Stimulated activated CD4-positive, alpha-beta T cell treated with anti-CD3 and anti-CD28 coated beads, Interleukin-12 subunit alpha, Interleukin-12 subunit beta, amount 100 ng/mL, for 48 hours (primary cell): ENCODE measurements at places on chromosomes 1 and 21.
A peak's percentile ranks its signal among the peaks of the same experiment; 100 is the strongest.

DNA sequence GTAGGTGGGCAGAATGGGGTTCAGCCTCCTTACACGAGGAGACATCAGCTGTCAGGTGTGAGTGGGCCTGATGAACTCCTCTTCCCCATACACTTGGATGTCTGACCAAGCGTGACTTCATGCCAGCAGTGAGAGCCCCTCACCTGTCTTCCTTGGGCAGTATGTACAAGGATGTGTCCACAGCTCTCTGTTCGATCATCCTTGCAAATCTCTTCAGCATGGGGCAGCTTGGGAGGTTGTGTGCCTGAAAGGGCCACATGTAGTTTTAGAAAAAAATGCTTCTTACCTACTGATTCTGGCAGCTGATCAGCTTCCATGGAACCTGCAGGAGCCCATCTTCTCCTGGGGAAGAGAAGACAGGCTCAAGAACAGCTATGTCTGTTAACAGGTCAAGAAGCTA lies 18.0 kb downstream of the ACP6 start:
- DNase-seq: no peak

DNA sequence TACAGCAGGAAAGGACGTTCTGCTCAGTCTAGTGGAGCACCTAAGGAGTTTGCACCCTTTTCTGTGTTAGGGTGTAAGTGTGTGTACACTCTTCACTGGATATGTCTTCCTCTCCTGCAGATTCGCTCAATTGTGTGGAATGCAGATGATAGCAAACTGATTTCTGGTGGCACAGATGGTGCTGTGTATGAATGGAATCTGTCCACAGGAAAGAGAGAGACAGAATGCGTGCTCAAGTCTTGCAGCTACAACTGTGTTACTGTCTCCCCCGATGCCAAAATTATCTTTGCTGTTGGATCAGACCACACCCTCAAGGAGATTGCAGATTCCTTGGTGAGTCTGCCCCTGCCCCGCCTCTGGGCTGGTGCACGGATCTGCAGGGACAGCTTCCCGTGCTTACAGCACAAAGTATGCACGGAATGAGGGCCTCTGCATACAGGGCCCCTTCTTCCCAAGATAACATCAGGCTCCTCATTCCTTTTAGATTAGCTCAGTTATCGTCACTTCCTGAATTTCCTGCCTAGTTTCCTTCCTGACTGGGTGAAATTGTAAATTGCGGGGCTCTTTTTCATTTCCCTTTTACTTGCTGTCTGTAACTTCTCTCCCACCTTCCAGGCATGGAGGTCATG lies 34.6 kb downstream of the CFAP57 start:
- no peak for DNase-seq

DNA sequence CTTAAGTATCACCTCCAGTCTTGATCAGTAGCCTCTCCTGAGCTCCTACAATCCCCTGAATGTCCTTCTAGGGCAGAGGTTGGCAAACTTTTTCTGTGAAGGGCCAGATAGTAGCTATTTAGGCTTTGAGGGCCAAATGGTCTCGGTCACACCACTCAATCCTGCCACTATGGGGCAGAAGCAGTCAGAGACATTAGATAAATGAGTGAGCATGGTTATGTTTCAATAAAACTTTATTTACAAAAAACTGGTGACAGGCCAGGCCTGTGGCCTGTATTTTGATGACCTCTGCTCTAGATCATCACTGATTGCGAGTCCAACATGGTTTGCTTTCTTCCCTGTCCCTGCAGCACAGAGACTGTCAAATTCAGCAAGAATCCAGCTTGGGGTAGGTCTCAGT lies 36.3 kb downstream of the LRP8 start:
- no peak for DNase-seq

GRCh38 chr1:88973520-88974137 lies 18.8 kb downstream of the KYAT3 start:
- no peak for DNase-seq

DNA sequence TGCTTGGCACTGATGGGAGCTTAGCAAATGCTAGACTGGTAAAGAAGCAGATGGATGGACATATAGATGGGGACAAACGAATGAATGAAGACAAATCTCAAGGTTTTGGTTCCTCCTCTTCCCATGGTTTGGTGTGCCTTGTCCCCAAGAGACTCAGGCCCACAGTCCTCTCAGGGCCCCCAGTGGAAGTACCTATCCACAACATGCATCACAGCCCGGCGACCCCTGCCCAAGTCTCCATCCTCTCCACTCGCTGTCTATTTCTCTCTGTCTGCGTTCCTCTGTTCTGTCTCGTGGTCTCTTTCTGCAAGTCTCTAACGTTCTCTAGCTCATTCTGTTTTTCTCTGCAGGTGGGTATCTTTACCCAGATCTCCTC lies 85.8 kb downstream of the GLIS1 start:
- DNase-seq: no peak

DNA sequence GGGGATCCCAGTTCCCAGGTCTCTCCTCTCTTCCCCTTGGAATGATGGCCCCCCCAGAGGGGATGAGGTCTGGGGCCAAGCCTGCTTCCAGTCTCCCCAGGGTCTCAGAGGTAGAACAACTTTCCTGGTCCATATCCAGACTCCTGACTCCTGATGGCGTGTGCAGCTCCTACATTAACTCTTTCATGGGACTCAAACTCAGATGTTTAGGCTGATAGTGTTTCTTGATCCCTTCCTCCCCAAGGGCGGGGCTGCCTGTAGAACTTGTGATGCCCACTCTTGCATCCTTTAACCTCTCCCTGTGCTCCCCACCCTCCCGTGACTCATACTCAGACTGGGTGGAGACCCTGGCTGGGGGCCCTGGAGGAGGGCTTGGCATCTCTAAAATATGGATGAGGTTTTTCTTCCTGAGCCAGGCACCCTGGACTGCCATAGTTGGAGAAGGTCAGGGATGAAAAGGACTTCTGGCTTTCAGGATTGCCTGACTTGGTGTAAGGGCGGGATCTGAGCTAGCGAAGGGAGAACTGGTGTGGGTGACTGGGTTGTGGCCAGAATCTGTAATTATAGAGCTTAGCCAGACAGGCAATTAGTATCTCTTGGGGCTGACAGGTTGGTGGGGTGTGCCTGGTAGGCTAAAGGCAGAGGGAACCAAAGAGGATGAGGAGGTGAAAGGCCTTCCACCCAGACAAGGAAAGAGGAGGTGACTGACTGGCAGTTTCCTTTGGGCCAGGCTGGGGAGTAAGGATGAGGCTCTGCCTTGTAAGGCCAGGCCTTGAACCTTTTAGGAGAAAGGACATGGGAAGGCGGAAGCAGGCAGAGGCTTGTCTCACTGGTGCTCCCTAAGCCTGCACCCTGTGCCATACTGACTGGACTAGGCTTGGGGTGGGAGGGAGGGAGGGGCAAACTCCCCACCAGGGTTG lies 1.5 kb downstream of the ATP8B2 start:
- no peak for DNase-seq

GRCh38 chr1:89594096-89594740 lies 38.7 kb upstream of the LRRC8C start:
- DNase-seq: no peak

DNA sequence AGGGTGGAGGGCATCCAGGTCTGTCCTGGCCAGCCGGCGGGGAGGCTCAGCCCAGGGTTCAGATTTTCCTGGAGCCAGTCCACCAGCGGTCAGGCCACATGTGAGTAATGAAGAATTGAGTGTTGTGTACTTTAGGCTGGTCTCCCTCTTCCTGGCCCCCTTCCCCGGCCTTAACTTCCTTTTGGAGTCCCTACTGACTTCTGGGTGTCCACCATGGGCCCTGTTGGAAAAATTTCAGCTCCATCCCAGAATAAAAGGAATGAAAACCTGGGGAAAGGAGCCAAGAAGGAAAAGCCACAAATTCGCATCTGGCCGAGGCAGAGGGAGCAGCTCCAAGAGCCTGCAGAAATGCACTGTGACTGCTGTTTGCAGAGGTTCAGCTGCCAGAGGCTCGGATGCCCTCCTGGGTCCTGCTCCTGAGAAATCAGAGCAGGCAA lies 35.5 kb upstream of the HHAT start:
- DNase-seq: no peak

- DNase-seq: peak; percentile 38
Measured at GRCh38 chr1:184974056-184974836, at the start of gene NIBAN1. Gene NIBAN1, minus strand, starts transcription at chr1:184974508. Its CDS starts 152 bp downstream, at chr1:184974356.

- DNase-seq: no peak
Measured at GRCh38 chr21:25913479-25913878, 178.7 kb downstream of the GABPA start.

GRCh38 chr1:107782217-107782845 lies 182.6 kb downstream of the VAV3 start:
- peak; percentile 75 for DNase-seq

GRCh38 chr1:223208164-223209076 lies 65.4 kb upstream of the TLR5 start:
- DNase-seq: no peak

- DNase-seq: no peak
Measured at GRCh38 chr21:39079617-39080016, 103.6 kb downstream of the PSMG1 start.
